AG09309 (cell line): ENCODE measurements at places on chromosomes 13 and 19.

DNA sequence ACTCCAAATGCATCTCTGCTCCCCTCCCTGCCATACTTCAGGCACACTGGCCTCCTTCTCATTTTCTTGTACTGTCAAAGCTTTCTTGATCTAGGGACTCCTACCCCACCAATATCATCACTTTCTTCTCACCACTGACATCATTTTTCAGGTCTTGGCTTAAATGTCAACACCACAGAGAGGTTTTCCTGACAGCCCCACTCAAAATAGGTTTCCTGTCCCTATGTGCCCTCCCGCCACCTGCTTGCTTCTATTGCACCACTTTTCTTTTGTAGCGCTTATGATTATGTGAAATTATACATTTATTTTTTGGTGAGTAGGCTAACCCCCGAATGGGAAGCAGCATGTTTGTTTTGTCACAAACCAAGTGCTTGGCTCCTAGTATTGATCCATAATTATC lies 164.6 kb downstream of the NDFIP2 start:
- no peak for DNase-seq

DNA sequence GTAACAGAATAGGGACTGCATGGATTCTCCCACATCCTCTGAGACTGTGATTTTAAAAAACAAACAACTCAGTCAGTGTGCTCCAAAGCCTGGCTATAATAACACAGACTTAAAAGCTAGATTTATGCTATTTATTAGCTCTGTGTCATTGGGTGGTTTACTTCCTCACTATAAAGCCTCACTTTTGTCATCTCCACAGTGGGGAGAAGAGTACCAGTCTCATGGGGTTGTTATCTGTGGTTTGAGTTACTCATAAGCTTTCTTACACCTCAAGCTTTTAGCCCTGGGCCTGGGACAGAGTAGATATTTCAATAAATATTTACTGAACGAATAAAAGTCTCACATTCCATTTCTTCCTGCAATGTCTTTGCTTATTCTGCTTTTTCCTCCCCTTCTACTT lies 5.3 kb downstream of the RNASEH2B start:
- no peak for DNase-seq

- DNase-seq = no peak
Measured at GRCh38 chr19:11745869-11746268, 7.1 kb upstream of the ZNF823 start.

- DNase-seq = no peak
Measured at GRCh38 chr13:75321084-75321483, 160.9 kb downstream of the TBC1D4 start.

GRCh38 chr19:18708452-18709231 lies 25.2 kb downstream of the CRTC1 start:
- DNase-seq = no peak

DNA sequence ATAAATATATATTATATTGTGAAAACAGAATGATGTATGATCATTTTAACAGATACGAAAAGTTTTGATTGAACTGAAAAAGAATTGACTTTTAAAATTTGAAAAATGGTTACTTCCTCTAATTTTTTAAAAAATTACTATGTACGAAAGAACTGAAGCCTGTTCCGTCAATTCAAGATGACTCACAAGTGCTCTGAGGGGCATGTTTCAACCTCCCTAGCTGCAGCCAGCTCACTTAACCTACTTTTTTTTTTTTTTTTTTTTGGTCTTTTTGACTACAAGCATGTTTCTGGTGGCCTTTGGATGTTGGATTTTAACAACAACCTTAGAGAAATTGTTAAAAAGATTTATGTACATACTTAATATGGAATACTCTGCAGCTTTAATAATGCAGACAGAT lies 1139.3 kb downstream of the DIAPH3 start:
- no peak for DNase-seq

DNA sequence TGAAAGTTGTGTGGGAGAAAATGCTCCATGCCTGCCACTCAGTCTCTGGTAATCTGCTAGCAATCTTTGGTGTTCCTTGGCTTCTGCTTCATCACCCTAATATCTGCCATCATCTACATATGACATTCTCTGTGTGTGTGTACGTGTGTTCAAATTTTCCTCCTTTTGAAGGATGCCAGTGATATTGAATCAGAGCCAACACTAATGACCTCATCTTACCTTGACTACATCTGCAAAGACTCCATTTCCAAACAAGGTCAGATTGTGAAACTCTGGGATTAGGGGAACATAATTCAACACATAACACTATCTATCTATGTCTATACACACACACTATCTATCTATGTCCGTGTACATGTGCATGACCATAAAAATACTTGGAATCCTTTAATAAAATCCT lies 81.4 kb upstream of the IRS2 start:
- no peak for DNase-seq

- DNase-seq = no peak
Measured at GRCh38 chr19:49119411-49120324, at the start of gene PPFIA3. TSS of gene PPFIA3 (plus strand) at chr19:49119544. CDS start at chr19:49127874, 8,330 bp downstream.

- no peak for DNase-seq
Measured at GRCh38 chr19:5932609-5933262, 18.7 kb downstream of the CAPS start.

GRCh38 chr13:111966933-111967332 lies 100.0 kb upstream of the SOX1 start:
- no peak for DNase-seq

GRCh38 chr13:46077265-46077664 lies 24.7 kb upstream of the ZC3H13 start:
- DNase-seq = no peak

GRCh38 chr13:35139591-35139990 lies 197.5 kb downstream of the NBEA start:
- DNase-seq = no peak

DNA sequence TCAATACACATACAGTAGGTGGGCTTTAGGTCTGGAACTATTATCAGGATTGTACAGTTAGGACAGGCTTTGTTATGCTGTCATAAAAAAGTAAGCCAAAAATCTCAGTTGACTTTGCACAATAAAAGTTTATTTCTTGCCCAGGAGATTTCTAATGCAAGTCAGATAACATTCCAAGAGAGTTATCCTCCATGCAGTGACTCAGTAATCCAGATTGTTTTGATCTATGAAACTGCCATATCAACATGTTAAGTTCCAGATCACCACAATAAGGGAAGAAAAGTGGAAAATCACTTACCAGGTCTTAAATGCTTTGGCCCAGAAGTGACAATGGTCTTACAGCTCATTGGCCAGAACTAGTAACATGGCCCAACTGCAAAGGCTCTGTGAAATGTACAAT lies 636.2 kb upstream of the KLF12 start:
- DNase-seq = peak; percentile 87

DNA sequence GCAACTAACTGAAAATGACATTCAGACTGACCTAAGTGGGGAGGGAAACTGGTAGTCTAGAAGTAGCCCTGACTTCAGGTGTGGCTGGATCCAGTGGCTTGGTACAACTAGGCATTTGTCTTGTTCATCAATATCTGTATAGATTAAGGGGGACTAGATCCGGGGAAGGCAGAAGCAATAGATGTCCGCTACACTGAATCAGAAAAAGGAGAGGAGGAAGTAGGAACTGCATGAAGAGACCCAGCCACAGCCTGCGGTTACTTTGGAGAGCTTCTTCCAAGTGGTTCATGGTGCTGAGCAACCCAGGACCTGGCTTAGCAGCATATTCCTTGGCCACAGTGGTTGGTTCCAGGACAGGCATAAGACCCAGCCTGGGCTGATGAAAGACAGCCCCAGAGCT lies 9.9 kb upstream of the PRODH2 start:
- no peak for DNase-seq

GRCh38 chr13:45821811-45822210 lies 29.7 kb downstream of the SIAH3 start:
- no peak for DNase-seq

DNA sequence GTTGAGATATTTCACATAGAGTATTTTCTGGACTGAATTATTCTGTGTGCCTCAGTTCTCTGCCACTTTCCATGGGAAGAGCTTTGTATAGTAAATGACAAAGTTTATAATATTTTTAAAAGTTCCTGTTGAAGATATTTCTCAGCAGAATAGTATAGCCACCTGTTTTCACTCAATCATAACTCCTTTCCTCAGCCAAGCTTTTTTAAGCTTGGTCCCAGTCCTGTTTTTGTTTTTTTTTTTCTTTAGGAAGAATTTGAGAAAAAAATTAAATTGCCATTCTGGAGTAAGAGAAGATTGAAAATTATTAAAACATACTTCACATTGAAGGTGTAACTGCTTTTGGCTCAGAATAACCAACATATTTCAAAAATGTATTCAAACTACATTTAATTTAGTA lies 55.5 kb downstream of the ENOX1 start:
- no peak for DNase-seq

DNA sequence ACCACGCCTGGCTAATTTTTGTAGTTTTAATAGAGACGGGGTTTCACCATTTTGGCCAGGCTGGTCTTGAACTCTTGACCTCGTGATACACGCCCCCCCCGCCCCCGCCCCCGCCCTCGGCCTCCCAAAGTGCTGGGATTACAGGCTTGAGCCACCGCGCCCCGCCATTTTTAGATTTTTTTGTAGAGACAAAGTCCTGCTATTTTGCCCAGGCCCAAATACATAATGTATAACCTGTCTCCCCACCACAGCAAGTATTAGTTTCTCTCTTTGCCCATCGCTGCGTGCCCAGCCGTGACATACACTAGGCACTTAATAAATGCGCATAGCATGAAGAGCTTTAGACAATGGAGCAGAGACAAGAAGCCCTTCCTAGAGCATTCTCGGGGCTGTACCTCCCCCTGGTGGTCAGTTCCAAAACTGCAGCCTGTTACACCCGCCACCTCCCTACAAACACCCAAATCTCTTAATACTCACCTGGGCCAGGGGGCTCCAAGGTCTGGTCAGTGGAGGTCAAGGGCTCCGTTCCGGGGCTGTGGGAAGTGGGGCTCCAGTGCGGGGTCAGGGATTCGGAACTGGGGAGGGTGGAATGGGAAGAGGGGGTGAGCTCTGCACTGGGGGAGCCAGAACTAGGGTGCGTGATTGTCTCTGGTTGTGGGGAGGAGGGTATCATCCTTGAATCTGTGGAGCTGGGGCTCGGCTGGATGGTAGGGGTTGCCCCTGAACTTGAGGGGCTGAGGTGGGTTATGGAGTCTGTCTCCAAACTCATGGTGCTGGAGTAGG lies 22.5 kb downstream of the IQCN start:
- peak; percentile 13 for DNase-seq

GRCh38 chr13:88189728-88190127 lies 518.6 kb downstream of the SLITRK5 start:
- no peak for DNase-seq

DNA sequence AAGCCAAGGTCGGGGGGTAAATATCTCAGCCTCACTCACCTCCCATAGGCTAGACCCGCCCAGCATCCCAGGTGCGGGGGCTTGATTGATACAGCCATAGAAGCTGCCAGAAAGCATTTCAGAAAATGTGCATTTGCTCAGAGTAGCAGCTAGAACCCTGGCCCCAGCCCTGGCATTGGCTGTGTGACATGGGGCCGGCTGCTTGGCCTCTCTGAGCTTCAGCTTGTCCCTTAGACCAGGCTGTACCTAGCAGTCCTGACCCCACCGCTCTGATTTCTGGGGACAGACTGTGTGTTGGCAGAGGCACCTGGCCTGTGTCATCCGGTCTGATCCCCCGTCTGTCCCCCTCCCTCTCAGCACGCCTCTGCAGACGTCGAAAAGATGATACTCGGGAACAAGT lies 15.4 kb downstream of the RAB8A start:
- no peak for DNase-seq

DNA sequence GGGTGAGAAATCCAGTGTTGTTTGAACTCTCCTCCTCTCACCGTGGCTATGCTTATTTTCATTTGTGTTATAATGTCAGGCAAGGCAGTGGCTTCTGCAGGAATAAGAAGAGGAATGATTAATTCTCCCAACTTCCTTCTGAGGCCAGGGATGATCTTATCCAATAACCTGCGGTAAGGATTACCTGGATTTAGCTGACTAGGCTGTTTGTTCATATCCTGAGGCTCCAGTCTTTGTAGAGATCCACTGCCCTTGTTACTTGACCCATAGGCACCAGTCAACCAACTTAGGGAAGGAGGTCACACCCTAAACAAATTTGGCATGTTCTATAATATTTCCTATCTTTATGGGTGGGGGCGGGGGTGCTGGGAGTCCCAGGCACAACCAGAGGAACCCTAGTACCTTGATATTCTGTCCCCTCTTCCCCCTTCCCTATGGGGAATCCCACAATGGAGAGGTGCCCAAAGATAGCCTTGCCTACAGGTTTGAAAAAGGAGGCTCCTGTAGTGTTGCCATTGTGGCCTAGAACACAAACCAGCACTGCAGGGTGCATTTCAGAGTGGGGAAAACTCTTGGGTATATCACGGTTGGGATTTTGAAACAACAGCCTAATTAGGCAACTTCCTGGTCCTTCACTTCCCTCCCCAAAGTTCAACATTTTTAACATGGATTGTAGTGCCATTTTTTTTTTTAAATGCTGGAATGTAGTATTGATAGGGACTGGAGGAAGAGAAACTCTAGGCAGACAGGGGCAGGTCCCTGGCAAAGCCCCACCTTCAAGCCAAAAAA lies 977.5 kb upstream of the SPRY2 start:
- DNase-seq = no peak

DNA sequence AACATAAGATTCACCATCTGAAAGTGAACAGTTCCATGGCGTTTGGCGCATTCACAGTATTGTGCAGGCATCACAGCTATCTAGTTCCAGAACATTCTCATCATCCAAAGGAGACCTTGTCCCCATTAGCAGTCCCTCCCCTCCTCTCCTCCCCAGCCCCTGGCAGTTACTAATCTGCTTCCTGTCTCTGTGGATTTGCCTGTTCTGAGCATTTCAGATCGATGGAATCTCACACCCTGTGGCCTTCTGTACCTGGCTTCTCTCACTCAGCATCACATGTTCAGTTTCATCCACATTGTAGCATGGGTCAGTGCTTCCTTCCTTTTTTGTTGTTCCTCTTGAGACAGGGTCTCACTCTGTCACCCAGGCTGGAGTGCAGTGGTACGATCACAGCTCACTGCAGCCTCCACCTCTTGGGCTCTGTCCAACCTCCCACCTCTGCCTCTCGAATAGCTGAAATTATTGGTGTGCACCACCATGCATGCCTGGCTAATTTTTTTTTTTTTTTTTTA lies 34.6 kb downstream of the CRTC1 start:
- no peak for DNase-seq

DNA sequence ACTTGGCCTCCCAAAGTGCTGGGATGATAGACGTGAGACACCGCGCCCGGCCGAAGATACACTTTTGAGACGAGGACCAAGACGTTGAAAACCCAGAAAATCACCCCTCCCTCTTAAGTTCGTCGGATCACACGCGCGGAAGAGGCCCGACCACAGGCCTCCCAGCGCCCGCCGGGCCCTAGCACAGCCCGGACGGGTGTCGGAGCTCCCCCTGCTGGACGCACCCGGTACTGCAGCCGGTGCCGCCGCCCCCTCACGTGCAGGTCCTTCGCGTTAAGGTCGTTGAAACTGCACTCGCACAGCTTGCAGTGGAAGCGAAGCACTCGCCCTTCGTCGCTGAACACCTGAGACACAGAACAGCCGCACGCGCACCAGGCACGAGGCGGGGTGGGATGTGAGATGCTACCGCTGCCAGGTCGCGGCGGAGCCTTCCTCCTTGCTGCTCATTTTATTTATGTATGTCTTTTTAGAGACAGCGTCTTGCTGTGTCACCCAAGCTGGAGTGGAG lies 35.7 kb upstream of the MATK start:
- DNase-seq = no peak
